ENCODE measurements at places on chromosomes 1 and 21.

GRCh38 chr1:240526312-240526711 lies 85.6 kb downstream of the GREM2 start:
- DNase-seq, result no peak

- DNase-seq, result no peak
Observed at GRCh38 chr1:174788981-174789380, 210.8 kb upstream of the CACYBP start.

- no peak for DNase-seq
Observed at GRCh38 chr1:65955503-65955902, 162.8 kb downstream of the PDE4B start.

GRCh38 chr1:52520148-52520547 lies 32.7 kb downstream of the TUT4 start:
- DNase-seq, result no peak

DNA sequence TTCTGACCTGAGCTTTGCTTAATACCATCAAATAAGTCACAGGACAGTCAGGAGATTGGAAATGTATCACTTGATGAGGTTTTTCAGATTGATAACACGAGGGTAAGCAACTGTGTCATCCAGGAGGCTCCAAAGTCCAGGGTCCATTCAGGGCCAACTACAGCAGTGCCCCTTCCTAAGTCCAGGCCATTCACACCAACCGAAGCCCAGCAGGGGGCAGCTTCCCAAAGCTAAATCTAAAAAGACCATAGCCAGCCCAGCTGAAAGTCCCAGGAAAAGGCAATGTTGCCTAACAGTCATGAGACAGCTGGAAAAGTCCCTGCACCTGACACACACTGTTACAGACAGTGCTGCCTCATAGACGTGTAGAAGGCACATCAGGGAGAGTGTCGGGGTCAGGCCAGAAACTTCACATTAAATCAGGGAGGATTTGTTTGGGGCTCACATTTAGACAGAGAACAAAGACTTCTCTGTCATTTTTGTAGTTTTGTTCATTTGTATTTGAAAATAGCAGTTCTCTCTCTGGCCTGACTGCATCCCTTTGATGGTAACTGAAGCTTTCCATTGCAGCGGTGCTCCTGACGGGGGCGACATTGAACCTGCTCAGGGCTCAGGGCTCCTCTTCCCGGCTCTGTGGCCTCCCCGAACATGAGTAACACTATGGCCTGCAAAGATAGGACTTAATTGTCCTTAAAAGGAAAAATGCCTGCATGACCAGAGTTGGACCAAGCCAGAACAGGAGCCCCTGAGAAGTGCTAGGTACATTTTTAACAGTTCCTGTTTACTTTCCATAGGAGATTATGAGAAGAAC lies 200.4 kb downstream of the NRIP1 start:
- DNase-seq, result peak; percentile 9

DNA sequence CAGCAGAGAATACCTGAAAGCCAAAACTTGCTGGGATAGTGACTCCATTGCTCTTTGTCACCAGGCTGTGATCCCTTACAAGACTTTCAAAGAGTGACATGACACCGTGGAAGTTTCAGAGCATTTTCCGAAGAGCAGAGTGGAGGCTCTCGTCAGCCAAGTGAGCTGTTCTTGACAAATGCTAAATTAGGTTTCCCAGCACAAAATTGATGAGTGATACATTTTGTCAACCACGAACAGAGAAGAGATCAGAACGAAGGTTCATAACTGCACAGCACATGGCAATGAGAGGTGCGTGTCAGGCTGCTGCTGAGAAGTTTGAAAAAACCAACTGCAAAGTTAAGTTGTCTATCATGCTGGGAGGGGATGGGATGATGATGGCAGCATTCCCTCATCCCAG lies 184.4 kb upstream of the C1orf174 start:
- DNase-seq, result no peak

GRCh38 chr21:28663111-28663693 lies 329.5 kb downstream of the LTN1 start:
- DNase-seq, result no peak

- DNase-seq, result no peak
Observed at GRCh38 chr1:20105856-20106255, 13.5 kb downstream of the PLA2G2D start.

- no peak for DNase-seq
Observed at GRCh38 chr1:51326839-51327238, 3.5 kb downstream of the TTC39A start.

DNA sequence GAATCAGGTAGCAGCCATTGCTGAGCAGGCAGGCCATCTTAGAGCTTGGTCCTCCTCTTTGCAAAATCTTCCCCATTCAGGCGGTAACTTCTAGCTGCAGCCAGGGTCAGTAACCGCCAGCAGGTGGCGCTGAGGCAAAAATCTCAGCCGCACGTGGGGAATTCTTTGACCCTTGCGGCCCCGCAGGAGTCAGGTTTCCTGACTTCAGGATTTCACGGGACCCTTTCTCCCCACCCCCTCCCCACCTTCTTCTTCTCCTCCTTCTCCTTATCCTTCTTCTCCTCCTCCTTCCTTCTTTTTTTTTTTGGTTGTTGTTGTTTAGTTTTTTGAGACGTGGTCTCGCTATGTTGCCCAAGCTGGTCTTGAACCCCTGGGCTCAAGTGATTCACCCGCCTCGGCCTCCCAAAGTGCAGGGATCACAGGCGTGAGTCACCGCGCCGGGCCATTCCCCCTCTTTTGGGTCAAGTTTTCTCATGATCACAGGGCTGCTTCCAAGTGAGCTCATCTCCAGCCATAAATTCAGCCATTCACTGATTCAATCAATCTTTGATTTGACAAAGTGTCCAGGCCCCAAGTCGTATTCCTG lies 33.4 kb upstream of the TENT5B start:
- DNase-seq, result peak; percentile 71

GRCh38 chr1:197862221-197862620 lies 40.2 kb upstream of the C1orf53 start:
- no peak for DNase-seq

- DNase-seq, result no peak
Observed at GRCh38 chr1:63880958-63881576, 107.2 kb downstream of the ROR1 start.

GRCh38 chr1:59730302-59730701 lies 84.4 kb upstream of the HOOK1 start:
- DNase-seq, result no peak

- no peak for DNase-seq
Observed at GRCh38 chr21:46555225-46555617, 49.7 kb downstream of the S100B start.

DNA sequence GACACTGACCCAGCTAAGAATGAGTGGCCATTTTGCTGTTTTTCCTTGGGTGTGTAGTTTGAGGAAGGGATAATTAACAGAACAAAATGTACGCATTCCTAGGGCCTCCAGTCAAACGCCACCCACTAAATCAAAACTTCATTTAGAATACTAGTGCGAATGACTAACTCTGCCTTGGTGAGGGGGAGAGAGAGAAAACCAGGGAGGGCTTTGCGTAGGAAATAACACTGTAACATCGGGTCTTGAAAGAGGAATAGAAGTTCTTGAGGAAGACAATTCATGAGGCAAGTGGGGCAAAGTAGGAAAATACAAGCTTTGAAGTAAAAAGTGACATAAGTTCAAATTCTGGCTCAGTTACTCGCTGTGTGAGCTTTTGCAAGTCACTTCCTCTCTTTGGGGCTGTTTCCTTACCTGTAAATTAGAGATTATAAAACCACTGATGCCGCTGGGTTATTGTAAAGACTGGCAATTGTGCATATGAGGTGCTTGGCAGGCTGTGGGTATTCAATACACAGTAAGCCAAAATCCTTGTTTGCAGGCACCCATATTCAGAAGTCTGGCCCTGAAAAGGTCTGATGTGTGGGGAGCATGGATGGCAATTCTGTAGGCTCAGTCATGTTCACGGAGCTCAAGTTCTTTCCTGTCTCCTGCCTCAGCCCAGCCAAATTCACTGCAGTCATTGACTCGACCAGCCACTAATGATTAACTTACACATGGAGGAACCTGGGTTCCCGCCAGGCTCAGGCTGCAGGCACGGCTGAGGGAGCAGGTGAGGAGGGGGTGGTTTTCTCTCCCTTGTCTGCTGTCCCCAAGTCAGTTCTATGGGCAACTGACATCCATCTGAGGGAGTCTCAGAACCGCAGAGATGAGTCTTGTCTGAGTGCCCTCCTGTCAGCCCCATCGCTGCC lies 140.3 kb upstream of the CSF3R start:
- DNase-seq, result no peak

- DNase-seq, result no peak
Observed at GRCh38 chr1:55443175-55443915, 228.2 kb upstream of the USP24 start.

GRCh38 chr1:225710804-225711203 lies 57.9 kb upstream of the ENAH start:
- no peak for DNase-seq

- DNase-seq, result no peak
Observed at GRCh38 chr1:173444757-173445156, 32.4 kb upstream of the PRDX6 start.

GRCh38 chr1:244375051-244375450 lies 76.7 kb downstream of the ADSS2 start:
- no peak for DNase-seq

DNA sequence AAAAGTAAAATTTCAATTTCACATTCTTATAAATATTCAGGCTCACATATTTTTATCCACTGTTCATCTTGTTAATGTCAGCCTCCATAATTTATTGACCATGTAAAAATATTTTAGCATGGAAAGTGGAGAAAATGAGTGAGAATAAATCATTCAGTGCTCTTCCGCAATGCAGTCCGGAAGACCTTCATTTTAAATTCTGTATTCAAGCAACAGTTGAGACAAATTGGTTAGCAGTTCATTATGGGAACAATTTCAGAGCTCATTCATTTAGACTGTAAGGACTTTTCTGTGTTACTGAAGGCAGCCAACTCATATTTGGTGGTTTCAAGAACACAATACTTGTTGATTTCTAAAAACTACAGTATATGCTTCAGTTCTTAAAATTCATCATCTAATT lies 97.8 kb downstream of the TYW3 start:
- DNase-seq, result no peak

DNA sequence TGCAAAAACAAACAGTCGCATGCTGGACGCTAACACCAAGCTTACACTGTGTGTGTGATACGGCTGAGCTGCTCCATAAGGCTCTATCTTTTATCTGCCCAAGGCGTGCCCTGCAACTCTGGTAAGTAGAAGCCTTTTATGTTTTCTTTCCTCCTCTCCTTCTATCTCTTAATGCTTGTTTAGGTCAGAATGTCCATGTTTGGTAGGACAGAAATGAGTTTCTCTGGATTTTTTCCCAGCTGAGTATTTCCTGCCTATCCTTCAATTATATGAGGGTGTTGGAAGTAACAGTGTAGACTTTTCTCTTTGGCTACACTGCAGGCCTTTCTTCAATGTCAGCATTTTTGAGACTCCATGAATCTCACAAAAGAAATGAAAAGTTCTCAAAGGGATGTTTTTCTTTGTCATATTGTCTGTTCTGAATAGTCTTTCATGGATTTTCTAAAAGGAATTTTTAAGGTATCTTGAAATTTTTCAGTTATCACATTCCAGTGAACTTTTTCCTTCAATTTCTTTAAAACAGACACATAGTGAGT lies 124.2 kb downstream of the MACF1 start:
- DNase-seq, result no peak

- no peak for DNase-seq
Observed at GRCh38 chr1:27491748-27492700, 2.1 kb upstream of the WASF2 start.
